ENCODE measurements at places on chromosomes 4 and X.

- DNase-seq, result no peak
Measured at GRCh38 chr4:41072021-41072777, 142.1 kb downstream of the APBB2 start.

DNA sequence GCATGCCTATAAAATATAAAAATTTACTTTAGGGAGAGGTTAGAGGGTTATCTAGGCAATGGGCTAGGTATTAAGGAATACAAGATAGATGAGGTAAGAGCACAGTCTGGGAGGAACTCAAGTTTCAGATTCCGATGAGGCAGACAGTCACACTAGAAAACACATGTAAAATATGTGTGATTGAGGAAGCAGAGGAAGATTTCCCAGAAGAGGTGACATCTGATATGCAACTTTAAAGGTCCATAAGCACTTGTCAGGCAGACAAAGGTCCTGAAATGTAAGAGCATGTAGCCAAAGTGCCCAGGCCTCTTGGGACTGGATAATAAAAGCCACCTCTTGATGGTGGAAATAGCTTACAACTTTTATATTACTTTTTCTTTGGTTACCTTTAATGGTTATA is 81.1 kb upstream of the AADAT start:
- DNase-seq, result no peak

GRCh38 chr4:147589586-147589985 is 27.6 kb upstream of the TMEM184C start:
- no peak for DNase-seq

GRCh38 chrX:24479924-24480323 is 14.8 kb downstream of the PDK3 start:
- DNase-seq, result peak; percentile 65

GRCh38 chr4:2443061-2443730 is 24.4 kb downstream of the CFAP99 start:
- DNase-seq, result no peak

- no peak for DNase-seq
Measured at GRCh38 chrX:47643926-47644325, 6.4 kb downstream of the ELK1 start.

GRCh38 chr4:155208258-155209054 is at the start of gene NPY2R:
TSS of gene NPY2R (plus strand) at chr4:155208636. CDS start at chr4:155213940, 5,304 bp downstream.
- DNase-seq, result no peak

DNA sequence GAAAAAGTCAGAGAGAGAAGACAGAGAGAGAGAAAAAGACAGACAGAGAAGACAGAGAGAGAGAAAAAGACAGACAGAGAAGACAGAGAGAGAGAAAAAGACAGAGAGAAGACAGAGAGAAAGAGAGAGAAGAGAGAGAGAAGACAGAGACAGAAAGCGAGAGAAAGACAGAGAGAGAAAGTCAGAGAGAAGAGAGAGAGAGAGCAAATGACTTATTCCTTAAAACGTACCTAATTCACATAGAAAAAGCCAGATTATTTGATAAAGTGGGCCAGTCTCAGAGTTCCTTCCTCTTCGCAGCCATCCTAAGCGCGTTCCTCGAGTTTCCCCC is 7.4 kb upstream of the SHOX start:
- DNase-seq, result no peak

DNA sequence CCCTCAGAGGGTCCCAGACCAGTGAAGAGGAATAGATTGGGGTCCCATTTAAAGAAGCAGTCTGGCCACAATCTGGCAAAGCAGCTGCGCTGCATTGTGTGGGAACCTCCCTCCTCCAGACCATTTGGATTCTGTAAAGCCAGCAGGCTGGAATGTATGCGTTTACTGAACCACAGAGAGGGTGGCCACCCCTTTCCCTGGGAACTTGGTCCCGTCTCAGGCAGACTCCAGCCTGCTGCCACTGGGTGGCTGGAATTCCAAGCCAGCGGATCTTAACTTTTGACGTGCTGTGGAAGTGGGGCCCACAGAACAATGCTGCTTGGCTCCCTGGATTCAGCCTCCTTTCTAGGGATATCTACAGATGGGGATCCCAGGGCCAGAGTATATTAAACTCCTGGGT is 307.2 kb downstream of the DACH2 start:
- DNase-seq, result no peak

GRCh38 chr4:126807132-126807531 is 825.6 kb upstream of the INTU start:
- DNase-seq, result no peak

DNA sequence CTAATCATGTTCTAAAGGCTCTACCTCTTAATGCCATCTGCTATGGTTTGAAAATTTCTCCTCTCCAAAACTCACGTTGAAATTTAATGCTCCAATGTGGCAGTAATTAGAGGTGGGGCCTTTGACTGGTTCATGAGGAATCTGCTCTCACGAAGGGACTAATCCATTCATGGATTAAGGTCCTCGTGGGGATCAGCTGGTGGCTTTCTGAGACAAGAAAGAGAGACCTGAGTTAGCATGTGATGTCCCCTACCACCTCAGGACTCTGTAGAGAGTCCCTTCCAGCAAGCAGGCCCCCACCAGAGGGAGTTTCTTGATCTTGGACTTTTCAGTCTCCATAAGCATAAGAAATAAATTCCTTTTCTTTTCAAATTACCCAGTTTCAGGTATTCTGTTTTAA is 65.3 kb downstream of the WDFY3 start:
- DNase-seq, result no peak

GRCh38 chr4:37805091-37805490 is 21.4 kb upstream of the PGM2 start:
- DNase-seq, result no peak

DNA sequence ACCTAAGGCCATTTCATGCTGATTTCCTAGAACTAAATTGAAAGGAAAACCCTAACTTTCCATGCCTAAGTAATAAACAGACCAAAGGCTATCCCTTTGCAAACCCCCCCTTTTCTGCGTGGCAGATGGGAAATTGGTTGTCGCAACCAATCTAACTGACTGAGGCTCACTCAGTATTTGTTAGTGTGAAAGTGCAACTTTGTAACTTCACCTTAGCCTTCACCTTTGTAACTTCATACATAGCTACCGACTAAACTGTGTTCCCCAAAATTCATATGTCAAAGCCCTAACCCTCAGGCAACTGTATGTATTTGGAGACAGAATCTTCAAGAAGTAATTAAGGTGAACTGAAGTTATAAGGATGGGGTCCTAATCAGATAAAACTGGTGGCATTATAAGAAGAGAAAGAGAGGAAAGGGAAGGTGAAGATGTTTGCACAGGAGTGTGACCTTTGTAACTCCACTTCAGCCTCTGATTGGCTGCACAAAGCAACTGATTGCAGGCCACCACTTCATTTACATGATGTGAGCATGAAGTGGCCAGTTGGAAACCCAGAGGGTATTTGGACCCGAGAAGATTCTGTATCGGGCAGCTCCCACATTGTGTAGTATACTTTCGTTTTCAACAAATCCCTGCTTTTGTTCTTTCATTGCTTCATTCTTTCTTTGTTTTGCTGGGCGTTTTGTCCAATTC is 4.9 kb upstream of the TMEM33 start:
- no peak for DNase-seq

DNA sequence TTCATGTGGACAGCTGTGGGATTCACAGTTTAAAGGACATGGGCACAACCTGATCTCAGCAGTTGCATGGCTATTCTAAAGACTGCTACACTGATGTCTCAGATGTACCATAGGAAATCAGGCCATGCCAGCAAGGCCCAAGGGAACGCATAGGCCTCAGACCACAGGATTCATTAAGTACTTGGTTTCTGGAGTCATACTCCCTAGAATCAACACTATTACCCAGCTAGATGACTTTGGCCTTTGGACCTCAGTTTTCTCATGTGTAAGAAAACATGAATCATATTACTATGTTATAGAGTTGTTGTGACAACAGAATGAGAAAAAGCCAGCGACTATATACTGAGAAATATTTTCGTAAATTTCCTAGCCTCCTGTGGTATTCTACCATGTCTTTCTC is 67.9 kb downstream of the NHS start:
- no peak for DNase-seq

- no peak for DNase-seq
Measured at GRCh38 chr4:121737846-121738554, 27.0 kb downstream of the SMIM43 start.

- DNase-seq, result no peak
Measured at GRCh38 chrX:10617999-10618351, 2.4 kb downstream of the MID1 start.

DNA sequence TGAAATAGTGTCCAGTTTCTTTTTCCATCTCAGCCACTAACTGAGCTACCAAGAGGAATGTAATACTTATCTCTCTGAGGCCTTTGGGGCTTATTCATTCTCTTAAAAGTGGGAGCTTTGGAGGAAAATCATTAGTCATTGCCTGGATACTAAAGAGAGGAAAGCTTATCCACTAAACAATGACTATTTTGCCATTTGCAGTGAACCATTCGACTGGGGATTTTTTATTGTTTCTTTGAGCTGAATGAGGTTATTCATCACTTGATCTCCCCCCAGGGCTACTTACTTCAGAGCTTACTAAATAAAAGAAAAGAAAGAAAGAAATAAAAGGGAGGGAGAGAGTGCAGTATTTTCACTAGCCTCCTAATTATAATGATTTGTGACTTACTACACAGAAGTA is 1329.5 kb upstream of the TENM3 start:
- no peak for DNase-seq

DNA sequence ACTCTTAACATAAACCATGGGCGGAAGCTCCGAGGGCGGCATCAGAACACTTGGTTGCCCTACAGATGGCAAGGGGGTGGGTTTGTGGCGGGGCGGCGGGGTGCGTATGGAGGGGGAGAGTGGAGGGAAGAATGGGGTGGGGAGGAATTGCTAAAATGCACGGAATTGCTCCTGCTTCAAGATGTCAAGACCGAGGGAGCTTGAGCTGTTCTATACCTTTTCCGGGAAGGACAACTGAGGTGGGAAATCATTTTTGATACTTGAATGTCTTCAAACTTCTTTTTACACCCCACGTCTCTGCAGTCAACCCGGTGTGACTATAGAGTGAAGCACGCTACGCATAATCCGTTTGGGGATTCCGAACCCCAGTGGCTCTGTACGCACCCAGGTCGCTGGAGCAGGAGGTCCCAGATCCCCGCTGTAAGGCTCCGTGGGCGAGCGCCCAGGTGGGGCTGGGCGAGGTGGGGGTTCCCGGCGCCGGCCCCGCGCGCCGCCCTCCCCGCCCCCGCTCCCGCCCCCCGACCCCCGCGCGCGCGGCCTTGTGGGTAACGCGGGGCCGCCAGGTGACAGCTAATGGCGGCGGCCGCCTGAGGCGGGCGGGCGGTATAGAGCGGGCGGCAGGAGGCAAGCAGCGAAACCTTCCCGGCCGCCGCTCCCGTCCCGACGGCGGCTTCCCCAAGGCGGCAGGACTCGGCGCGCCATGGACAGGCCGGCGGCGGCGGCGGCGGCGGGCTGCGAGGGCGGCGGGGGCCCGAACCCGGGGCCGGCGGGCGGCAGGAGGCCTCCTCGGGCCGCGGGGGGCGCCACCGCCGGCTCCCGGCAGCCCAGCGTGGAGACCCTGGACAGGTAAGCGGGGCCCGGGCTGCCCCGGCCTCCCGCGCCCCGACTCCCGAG is at the start of gene MTMR1:
Gene MTMR1, plus strand, starts transcription at position 566 of the 894 bp plus-strand sequence. Its CDS starts 135 bp downstream, at position 701.
- peak; percentile 35 for DNase-seq

- no peak for DNase-seq
Measured at GRCh38 chrX:16511796-16512776, 137.9 kb upstream of the S100G start.

GRCh38 chrX:131970347-131970746 is 52.8 kb upstream of the STK26 start:
- no peak for DNase-seq

- no peak for DNase-seq
Measured at GRCh38 chr4:114547340-114548134, 51.1 kb upstream of the UGT8 start.

Data from activated CD4-positive, alpha-beta T cell treated with anti-CD3 and anti-CD28 coated beads, Interleukin-2, amount 50 U/mL, for 4 hours (primary cell).